ENCODE measurements at places on chromosomes 11 and 22.

DNA sequence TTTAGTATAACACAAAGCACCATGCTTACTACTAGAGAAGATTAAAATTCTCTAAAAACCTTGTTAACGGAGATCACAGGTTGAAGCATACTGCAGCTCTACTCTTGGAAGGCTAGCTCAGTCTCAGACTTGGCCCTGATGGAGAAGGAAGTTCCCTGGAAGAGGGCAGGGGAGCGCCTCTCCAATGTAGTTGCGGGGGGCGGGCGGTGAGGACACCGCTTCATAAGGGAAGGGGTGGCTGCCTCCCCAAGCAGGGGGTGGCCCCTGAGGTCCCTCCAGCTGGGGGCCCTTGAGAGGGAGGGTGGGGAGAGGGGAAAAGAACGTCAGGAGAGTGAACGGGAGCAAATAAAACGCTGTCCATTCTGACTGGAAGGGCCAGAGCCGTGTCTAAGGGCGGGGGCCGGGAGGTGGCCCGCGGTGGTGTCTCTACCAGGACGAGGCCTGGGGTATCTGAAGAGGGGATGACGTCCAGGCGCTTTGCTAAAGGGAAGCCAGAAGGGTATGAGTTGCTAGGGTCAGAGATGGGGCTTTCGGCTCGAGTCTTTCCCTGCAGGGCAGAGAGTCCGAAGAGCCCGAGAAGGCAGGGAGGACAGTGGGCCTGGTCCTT, 553 bp upstream of the USP47 start:
- H3K4me1 ChIP-seq, result peaks cover 3% of the 10 kb centered on the region
- no peak overlapping the region for H3K27ac ChIP-seq
- H3K36me3 ChIP-seq, result no peaks in the 10 kb centered on the region
- no peaks in the 10 kb centered on the region for H3K27me3 ChIP-seq
- DNase-seq, result no peak
- no peak overlapping the region for H3K4me3 ChIP-seq

DNA sequence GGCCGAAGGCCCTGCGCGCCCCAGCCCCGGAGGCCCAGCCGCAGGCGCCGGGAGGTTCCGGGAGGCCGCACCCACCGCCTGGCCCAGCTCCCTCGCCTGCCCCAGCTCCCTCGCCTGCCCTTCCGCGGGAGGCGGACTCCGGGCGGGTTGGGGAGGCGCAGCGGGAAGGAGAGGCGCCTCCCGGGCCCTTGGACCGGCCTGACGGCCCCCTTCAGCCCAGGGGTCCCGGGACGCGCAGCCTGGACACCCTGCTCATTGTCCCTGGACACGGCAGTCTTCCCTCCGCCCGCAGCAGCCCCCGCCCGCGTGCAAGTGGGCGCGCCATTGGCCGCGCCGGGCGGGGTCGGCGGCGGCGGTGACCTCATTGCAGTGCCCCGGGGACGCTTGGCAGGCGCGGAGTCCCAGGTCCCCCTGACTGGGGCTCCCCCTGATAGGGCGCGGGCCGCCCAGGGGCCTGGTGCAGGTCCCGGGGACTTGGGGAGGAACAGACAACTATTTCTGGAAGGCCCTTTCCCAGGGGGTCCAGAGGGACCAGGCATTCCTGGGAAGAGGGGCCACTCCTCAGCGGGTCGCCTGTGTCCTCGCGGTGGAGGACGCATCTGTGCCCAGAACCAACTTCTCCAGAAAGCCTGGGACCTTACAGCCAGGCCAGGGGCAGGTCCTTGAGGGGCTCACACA, 501 bp downstream of the CD151 start:
- no peak for DNase-seq
- H3K4me3 ChIP-seq, result peak overlapping the region; percentile 85
- H3K4me1 ChIP-seq, result peaks cover 50% of the 10 kb centered on the region
- peak overlapping the region; percentile 96 for H3K27ac ChIP-seq
- H3K36me3 ChIP-seq, result peaks cover 2% of the 10 kb centered on the region

DNA sequence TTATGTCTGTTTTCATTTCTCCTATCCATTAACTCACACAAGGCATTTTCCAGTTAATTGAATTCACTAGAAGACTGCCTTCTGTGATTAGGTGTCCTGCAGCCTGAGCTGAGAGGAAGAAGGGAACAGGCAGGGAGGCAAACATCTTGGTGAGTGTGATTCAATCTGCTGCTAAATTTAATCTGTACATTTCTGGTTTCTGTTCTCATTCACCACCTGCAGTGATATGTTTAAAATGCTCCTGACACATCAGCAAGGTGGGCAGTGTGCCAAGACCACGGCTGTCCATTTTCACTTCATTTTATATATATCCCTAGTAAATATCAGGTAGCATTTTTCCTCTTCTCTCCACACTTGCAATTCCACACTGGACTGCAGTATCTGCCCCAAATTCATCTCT, 416.5 kb downstream of the TMEM135 start:
- H3K27ac ChIP-seq, result no peak overlapping the region
- no peaks in the 10 kb centered on the region for H3K36me3 ChIP-seq
- no peak overlapping the region for H3K4me3 ChIP-seq
- DNase-seq, result no peak

DNA sequence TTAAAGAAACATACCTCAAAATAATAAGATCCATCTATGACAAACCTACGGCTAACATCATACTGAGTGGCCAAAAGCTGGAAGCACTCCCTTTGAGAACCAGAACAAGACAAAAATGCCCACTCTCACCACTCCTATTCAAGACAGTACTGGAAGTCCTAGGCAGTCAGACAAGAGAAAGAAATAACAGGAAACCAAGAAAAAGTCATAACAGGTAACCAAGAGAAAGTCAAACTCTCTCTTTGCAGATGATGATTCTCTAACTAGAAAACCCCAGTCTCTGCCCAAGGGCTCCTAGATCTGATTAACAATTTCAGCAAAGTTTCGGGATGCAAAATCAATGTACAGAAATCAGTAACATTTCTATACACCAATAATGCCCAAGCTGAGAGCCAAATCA, 35.6 kb downstream of the TMEM123 start:
- peaks cover 10% of the 10 kb centered on the region for H3K36me3 ChIP-seq
- H3K4me3 ChIP-seq, result no peak overlapping the region
- H3K4me1 ChIP-seq, result peaks cover 4% of the 10 kb centered on the region
- DNase-seq, result no peak
- H3K27ac ChIP-seq, result no peak overlapping the region
- H3K27me3 ChIP-seq, result no peaks in the 10 kb centered on the region

GRCh38 chr11:68954836-68955606, 25.8 kb downstream of the MRGPRD start:
- no peaks in the 10 kb centered on the region for H3K27me3 ChIP-seq
- DNase-seq, result no peak
- H3K36me3 ChIP-seq, result no peaks in the 10 kb centered on the region

DNA sequence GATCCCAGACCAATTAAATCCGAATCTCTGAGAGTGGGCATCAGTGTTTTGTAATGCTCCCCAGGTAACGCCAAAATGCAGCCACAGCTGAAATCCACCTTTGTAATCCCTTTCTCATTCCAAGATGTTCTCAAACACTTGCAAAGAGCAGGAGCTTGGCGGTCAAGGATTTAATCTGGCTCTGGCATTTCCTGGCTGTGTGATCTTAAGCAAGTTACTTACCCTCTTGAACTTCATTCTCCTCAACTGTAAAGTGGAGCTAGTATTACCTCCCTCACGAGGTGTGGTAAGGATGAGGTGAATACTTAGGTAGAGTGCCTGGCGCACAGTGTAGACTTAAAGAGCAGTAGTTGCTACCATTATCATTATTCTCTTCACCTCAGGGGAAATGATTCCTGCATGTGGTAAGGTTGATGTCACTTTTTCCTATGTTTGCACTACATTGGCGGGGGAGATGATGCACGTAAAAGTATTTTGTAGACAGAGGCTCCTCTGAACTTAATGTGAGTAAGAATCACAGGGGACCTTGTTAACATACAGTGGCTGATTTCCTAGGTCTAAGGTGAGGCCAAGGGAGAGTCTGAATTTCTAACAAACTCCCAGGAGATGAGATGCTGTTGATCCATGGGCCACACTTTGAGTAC, 210.4 kb upstream of the PITPNB start:
- no peak for DNase-seq
- peaks cover 10% of the 10 kb centered on the region for H3K4me1 ChIP-seq
- no peak overlapping the region for H3K4me3 ChIP-seq
- no peak overlapping the region for H3K27ac ChIP-seq
